Midbrain (tissue), 1 donor: ENCODE measurements at places on chromosomes 11 and 22.

- no peak for DNase-seq
These were observed 64.2 kb upstream of the ADA2 start for GRCh38 chr22:17283423-17283822.

- DNase-seq: no peak
These were observed 5.4 kb downstream of the TBC1D10C start for GRCh38 chr11:67409261-67409666.

DNA sequence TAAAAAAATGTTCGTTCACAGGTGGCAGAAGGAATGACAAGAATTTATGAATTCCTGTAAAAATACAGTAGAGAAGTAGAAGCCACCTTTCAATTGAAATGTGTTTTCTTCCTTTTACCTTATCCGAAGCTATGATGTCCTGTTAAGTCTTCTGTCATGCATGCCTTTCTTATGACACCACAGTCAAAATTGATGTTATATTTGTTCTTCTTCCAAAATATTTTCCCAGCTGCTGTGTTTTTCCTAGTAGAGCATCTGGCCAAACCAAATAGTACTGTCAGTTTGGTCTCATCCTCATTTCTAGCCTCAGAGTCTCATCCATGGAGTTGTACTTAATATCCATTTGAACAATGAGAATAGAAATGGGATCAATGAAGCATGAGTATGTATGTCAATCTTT lies 206.1 kb downstream of the PGR start:
- DNase-seq: no peak

DNA sequence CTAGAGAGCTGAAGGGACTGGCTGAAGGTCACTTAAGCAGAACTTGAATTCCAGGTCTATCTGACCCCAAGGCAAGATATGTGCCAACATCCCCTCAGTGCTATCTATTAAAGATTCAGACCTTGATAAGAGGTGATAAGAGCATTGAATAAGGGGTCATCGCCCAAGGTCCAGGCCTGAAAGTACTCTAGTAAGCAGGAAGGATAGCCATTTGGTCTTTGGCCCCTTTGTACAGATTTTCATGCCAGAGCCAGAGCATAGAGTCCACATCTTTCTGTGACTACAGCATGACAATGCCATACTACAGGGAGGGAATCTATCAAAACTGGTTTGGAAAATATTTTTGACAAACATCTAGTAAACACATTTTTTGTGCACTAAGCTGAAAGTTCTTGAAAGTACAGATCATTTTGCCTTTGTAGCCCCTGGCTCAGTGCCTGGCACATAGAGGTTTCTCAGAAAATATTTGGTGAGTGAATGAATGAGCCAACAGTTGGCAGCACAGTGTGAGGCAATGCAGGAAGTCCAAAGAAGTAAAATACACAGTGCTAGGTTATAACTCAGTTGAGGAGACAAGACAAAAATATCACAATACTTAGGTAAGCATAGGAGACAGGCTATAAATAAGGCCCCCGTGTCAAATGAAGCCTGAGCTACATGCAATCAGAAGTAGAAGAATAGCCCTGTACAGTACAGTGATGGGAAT lies 15.1 kb upstream of the RRAS2 start:
- DNase-seq: no peak

GRCh38 chr11:15714641-15715399 lies 600.1 kb downstream of the INSC start:
- peak; percentile 11 for DNase-seq
